H1 (cell line): ENCODE measurements at places on chromosomes 16 and 17. TPM values are rescaled to one million over a fixed set of nuclear protein-coding genes. Genes with fewer than 3 reads are reported as not detected.

CCDC154 gene
- total RNA-seq = 0.88 and 1.3 TPM in 2 replicates

TAC4 gene
- total RNA-seq = not detected in 2 replicates

TEX14 gene
- total RNA-seq = 0.88 and 2.5 TPM in 2 replicates

ATP2A1 gene
- total RNA-seq = 2.4 and 3.0 TPM in 2 replicates

SEPTIN1 gene
- total RNA-seq = 0.84 and 1.4 TPM in 2 replicates

SRCIN1 gene
- 3.8 and 4.1 TPM in 2 replicates for total RNA-seq

TLE7 gene
- not detected in 2 replicates for total RNA-seq

TOM1L2 gene
- total RNA-seq = 3.3 and 3.4 TPM in 2 replicates

C17orf100 gene
- 1.6 and 2.8 TPM in 2 replicates for total RNA-seq

DNA sequence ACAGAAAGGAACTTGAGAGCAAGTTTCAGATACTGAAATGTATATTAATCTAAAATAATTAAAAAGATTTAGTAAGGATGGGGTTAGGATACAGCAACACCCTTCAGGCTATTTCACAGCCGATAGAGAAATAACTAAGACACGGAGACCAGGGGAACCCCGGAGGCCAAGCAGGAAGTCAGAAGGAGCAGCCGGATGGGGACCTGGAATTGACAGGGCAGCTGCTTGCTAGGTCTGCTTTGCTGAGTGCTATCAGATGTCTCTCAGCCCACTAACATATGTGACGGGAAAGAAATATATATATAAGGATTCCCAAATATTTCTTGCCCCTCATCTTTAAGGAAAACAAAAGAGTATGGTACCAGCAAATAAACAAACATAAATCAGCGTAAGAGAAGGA lies 154.1 kb upstream of the CDH5 start:
- DNase-seq = no peak

DNA sequence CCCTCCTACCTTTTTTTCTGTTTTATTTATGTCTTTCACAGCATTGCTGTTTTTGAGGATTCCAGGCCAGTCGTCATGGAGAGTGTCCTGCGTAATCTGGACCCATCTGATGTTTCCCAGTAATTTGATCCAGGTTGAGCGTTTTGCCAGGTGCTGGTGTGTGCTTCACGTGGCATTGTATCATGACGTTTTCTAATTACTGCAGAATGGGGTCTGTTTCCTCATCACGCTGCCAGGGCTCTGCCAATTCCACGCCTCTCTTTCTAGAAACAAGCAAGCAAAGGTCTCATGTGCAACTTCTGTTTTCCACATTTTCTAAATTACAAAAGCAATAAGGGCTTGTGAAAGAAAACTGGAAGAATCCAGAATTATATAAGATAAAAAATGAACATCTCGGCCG lies 28.3 kb upstream of the BHLHA9 start:
- no peak for DNase-seq

- DNase-seq = no peak
Measured at GRCh38 chr17:21389394-21389793, 13.2 kb downstream of the KCNJ12 start.

GRCh38 chr17:73390221-73390620 lies 78.4 kb upstream of the CDC42EP4 start:
- no peak for DNase-seq

DNA sequence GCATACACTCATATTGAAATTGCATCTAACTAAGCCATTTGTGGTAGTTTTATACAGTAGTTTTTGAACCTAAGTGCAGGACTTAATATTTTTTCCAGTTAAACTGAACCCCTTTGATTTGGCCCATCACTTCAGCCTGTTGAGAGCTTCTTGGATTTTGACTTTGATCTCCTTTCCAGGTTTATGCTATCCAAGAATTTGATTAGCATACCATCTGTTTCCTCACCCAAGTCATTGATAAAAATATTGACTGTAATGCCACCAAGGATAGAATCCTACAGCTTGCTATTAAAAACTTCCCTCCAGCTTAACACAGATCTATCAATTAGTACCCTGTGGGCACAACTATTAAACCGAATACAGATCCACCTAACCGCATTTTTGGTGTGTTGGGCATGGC lies 7.2 kb downstream of the TMEM94 start:
- no peak for DNase-seq

DNA sequence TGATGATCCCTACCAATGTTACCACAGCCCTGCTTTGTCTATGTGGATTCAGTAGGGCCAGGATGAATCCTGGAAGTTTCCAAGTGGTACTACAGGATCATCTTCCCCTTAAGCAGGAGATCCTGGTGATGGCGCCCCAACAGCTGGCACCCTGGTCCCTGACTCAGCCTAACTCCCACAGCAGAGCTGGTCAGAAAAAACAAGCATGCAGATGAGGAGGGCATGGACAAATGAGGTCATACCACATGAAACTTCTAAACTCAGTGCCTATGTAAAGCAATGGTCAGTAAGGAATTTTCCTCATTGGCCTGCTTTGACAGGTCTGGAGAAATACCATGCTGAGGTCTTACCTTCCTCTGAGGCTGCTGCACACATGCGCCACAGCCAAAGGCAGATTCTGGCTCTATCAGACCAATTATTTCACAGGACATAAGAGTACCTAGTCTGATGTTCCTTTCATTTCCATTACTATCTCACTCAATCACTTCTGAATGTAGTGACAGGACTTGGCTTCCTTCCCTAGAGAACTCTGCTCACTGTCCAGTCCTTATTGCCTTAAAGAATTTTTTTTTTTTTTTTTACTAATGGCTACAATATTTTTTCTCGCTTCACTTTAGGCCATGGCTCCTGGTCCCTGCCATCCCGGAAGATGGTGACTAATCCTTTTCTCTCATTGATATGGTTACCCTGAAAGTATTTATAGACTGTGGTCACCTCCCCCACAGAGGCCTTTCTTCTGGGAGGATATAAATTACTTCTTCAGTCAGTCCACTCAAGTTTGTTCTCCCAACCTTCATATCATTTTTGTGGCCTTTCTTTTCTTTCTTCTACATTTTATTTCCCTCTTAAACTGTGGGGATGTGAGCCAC lies 525.2 kb upstream of the PSMD7 start:
- DNase-seq = no peak

- peak; percentile 80 for DNase-seq
Measured at GRCh38 chr16:87392821-87393679, 914 bp downstream of the MAP1LC3B start.

GRCh38 chr16:8845699-8846298 lies 23.0 kb downstream of the CARHSP1 start:
- no peak for DNase-seq

GRCh38 chr16:75624921-75625334 lies 1.8 kb upstream of the ADAT1 start:
- DNase-seq = no peak

DNA sequence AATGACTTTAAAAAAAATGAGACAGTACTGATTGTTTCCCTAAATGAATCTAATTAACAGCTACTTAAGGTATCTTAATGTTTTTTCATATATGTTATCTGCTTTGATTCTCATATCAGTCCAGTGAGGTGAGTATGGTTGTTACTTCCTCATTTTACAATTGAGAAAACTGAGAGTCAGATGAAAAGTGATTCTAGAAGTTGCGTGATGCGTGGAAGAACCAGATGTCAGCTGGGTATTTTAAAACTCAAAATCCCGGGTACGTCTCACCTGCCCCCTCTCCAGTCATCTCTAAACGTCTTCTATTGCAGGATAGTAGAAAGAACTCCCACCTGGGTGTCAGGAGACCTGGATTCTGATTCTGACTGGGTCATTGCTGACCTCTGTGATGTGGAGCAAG lies 89.2 kb downstream of the MAP2K6 start:
- DNase-seq = no peak

DNA sequence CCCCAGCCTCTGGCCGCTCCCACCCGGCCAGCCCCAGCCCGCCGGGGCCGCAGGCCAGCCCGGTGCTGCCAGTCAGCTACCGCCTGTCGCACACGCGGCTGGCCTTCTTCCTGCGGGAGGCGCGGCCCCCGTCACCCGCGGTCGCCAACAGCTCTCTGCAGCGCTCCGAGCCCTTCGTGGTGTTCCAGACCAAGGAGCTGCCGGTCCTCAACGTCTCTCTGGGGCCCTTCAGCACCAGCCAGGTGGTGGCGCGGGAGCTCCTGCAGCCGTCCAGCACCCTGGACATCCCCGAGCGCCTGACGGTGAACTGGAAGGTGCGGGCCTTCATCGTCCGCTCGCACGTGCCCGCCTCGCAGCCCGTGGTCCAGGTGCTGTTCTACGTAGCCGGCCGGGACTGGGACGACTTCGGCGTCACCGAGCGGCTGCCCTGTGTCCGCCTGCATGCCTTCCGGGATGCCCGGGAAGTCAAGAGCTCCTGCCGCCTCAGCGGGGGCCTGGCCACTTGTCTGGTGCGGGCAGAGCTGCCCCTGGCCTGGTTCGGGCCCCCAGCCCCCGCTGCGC lies 46.8 kb downstream of the TMEM132E start:
- peak; percentile 58 for DNase-seq

DNA sequence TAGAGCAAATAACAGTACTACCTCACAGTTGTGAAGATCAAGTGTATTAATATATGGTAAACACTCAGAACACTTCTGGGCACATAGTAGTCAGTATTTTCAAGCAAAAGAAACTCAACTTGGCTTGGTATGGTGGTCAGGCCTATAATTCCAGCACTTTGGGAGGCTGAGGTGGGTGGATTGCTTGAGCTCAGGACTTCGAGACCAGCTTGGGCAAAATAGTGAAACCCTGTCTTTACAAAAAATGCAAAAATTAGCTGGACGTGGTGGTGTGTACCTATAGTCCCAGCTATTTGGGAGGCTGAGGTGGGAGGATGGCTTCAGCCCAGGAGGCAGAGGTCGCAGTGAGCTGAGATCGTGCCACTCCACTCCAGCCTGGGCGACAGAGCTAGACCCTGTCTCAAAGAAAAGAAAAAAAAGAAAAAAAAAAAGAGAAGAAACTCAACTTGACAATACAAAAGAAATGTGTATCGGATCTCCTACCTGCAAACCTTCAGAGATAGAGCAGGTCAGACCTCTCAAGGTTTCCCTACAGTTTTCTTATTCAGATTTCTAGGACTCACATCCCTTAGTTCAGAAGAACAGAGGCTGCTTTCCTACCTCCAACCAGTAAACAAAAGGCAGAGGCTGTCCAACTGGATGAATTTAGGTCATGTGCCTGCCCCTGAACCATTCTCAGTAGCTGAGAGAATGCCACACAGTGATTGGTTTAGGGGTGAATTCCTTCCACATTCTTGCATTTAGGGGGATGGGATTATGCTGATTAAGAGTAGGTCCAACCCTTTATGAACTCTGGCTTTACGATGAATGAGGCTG lies 1.7 kb upstream of the KPNA2 start:
- peak; percentile 84 for DNase-seq

DNA sequence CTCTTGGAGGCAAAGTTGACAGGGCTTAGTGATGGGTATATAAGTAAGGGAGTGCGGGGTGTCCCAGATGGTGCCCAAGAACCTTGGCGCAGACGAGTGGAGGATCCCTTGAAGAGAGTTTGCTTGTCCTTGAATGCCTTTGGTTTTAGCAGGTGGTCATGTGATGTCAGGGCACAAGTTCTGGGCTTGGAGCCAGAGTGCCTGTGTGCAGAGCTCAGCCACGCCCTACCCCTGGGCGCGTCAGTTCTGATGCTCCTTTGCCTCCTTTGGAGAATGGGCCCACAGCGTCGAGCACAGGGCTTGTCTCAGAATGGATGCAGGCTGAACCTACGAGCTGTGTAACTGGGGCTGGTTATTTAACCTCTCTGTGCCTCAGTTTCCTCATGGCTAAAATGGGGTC lies 412.2 kb upstream of the EEF2KMT start:
- no peak for DNase-seq

DNA sequence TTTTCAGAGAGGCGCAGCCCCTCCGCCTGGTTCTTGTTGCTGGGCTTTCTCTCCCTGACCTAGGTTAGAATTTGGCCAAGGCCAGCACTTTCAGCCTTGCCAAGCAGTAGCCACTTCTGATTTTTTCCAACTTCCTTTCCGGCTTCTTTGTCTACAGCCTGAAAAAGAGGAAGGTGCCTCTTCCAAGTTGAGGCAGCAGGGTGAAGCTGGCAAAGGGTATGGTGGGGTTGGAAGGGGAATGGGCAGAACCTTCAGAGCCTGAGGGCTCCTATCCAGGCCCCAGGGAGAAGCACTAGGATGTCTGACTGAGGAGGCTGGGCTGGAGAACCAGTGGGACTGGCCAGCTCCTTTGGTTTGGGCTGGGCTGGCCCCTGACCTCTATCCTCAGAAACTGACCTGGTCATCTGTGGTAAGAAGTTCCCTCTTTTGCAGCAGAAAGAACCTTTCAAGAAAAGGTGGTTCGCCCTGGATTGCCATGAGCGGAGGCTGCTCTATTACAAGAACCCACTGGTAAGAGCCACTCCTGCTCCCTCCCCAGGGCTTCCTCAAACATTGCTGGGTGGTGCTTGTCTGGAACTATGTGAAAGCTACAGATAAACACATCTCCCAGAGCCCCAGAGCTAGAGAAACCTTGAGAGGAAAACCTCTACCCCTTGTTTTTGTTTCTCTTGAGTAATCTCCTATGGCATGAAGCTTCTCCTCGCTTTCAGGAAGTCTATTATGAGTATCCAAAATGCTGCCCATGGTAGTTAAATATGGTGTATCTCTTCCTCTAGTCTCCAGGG lies 16.6 kb upstream of the RNF135 start:
- no peak for DNase-seq

GRCh38 chr17:1077986-1078711 lies 81.2 kb downstream of the TIMM22 start:
- no peak for DNase-seq
